ENCODE measurements at places on chromosomes 2 and 18. TPM values are rescaled to one million over a fixed set of nuclear protein-coding genes. Genes with fewer than 3 reads are reported as not detected.

The MROH2A gene
- not detected for total RNA-seq

The TBR1 gene
- total RNA-seq: not detected

DNA sequence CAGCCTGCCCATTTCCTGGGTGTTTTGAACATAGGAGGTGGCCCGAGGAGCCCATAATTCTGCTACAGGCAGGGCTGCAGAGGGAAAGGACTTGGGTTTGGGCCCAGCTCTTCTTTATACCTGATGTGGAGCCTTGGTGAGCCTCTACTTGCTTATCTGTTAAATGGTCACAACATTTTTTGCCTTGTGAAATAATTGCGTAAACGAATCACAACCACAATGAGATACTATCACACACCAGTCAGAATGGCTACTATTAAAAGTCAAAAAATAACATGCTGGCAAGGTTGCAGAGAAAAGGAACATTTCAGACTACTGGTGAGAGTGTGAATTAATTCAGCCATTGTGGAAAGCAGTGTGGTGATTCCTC, 4.1 kb upstream of the FABP1 start:
- no peak for DNase-seq

- DNase-seq: no peak
Observed at GRCh38 chr2:96114903-96115581, 1.3 kb downstream of the ADRA2B start.

GRCh38 chr18:44474591-44474990, 206.1 kb upstream of the SETBP1 start:
- no peak for DNase-seq

DNA sequence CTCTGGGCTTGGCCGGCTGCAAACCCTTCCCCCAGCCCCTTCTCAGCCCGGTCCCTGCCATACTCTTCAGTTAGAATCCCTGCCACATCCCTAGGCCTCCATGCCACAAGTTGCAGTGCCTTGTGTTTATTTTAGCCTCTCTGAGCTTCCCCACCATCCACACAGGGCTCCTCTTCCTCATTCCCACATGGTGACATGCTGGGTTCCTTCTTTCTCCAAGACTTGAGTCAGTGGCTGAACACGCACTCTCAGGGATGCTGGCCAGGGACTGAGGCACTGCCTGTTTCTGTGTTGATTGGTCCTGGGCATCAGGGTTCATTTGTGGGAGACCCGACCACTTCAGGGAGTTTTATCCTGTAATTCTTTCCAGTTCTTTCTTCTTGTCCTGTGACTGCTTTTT, 56.3 kb downstream of the KCNS3 start:
- DNase-seq: no peak

- DNase-seq: no peak
Observed at GRCh38 chr2:49490710-49491109, 336.4 kb upstream of the FSHR start.

Measured in upper lobe of right lung (tissue), 1 donor.